LoVo (cell line): ENCODE measurements at places on chromosomes 16 and 17.

GRCh38 chr17:39591958-39592954 is 15.5 kb downstream of the NEUROD2 start:
- DNase-seq: peak; percentile 59

- DNase-seq: no peak
Measured at GRCh38 chr17:80979547-80980378, 11.9 kb upstream of the CHMP6 start.

DNA sequence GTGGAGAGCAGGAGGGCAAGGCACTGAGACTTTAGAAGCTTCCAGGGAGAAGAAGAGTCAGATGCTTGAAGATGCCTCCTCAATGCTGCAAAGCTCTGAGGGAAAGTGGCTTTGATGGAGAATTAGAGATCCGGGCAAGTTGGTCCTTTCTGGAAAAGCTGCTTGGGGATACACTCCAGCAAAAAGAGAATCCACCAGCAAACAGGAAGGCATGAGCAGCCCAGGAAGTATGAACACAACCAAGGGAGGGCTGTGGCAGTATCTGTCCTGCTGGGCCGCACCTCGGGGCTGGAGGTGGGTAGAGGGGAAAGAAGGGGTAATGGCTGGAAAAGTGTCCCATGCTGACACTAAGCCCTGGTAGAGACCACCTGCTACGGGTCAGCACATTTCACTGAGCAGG is 5.3 kb downstream of the LMF1 start:
- DNase-seq: no peak

DNA sequence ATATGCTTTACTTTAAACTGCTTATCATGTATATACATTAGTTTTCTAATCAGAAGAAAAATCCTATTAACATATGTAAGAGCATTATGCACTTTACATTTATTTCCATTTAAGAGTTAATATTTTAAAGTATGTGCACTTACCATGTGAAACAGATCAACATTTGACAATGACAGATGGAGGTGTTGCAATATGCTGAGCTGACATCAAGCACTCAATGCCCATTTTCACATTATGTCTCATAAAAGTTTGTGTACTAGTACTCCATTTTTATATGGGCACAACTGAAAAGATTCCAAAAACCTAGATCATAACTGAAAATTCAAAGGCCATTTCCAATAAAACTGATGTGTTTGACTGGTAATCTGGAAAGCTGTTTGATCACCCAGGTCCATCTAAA is 420.9 kb upstream of the SOX9 start:
- DNase-seq: no peak

DNA sequence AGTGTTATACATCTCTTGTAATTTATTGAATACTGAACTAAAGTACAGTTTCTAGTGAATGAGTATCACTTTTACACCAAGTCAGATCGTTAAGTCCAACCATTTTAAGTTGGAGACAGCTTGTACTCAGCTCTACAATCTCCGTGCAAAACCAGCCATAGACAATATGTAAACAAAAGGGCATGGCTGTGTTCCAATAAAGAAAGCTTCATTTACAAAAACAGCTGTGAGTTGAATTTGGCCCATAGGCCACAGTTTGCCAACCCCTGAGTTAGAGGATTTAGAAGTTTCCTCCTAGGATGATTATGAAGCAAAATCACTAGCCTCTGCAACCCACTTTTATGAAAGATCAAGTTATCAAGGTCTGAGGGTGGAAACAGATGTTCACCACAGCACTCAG is 105.7 kb upstream of the RCVRN start:
- no peak for DNase-seq

GRCh38 chr17:10683853-10684252 is 13.5 kb downstream of the SCO1 start:
- DNase-seq: no peak

- no peak for DNase-seq
Measured at GRCh38 chr17:73600103-73600871, 44.0 kb downstream of the SDK2 start.

DNA sequence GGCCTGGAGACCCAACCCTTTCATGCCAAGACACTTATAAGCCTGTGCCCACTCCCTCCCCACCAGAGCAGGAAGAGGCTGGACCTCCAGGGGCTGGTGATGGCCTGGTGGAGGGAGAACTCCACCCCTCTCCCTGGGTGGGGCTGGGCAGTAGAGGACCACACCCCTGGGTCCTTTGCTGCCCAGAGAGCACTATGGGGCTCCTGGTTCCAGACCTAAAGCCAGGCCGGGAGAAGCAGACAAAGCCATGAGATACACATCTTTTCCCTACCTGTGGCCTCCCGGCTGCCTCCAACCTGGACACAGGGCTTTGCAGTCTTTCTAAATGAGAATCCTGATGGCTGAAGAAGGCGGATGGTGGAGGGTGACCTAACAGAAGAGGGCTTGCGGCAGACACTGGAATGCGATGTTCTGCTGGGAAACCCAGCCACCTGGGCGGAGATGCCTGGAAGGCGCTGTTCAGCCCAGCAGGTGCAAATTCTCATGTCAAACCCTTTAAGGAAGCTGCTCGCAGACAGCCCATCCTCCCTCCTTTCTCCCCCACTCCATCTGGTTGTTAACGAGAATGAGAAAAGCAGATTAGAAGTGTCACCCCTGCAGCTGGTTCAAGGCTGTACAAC is 43.9 kb upstream of the KIFC3 start:
- no peak for DNase-seq

GRCh38 chr16:89918453-89919347 is at the start of gene MC1R:
Gene MC1R, plus strand, starts transcription at chr16:89918862. Its CDS starts 397 bp downstream, at chr16:89919259.
- no peak for DNase-seq

DNA sequence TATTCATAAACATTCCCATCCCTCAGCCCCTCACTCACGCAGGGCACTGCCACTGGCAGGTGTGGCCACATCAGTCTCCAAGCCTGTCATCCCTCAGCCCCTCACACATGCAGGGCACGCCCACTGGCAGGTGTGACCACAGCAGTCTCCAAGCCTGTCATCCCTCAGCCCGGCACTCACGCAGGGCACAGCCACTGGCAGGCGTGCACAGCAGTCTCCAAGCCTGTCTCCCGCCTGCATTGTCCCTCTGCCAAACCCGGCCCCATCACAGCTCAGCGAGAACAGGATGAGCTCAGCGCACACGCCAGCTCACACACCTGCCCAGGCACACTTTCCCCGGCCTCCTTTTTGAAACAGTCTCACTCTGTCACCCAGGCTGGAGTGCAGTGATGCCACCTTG is 11.4 kb upstream of the KREMEN2 start:
- no peak for DNase-seq

- DNase-seq: no peak
Measured at GRCh38 chr16:62036101-62036801, at the start of gene CDH8. Gene CDH8, minus strand, starts transcription at chr16:62036438. Its CDS starts 15,035 bp downstream, at chr16:62021403.

DNA sequence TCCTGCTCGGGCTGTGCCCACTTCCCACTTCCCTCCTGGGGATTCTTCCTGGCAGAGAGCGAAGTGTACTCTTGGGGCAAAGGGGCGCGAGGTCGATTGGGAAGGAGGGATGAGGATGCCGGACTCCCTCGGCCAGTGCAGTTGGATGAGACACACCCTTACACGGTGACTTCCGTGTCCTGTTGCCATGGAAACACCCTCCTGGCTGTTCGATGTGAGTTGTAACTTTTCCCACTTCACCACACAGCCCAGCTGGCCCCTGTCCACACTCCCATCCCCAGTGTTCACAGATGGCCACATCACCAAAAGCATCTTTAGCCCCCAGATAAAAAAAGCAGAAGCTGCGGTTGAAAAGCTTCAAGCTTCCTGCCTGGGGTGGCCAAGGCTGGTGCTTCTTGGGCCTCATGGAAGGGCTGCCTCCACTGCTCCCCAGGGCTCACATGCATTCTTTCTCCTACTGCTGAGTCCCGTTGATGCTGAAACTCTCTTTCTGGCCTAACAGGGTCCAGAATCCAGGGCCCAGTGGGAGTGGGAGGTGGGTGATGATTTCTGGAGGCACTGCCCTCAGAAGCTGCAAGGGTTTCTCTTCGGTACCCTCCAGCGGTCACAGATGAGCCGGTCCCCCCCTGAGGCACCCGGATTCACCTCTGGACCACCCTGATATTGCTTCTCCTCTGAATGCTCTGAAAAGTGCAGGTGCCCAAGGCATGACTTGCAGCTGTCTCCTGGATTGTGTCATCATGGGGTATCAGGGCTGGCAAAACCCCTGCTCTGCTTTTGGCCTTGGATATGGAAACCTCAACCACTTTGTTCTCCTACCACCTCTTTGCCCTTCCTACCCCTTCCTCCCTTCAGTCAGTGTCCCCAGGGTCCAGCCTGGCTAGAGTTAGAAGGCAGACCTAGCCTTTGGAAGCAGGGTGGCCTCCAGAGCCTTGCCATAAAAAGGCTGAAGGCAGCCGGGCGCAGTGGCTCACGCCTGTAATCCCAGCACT is 2.2 kb upstream of the TRAF4 start:
- DNase-seq: no peak

DNA sequence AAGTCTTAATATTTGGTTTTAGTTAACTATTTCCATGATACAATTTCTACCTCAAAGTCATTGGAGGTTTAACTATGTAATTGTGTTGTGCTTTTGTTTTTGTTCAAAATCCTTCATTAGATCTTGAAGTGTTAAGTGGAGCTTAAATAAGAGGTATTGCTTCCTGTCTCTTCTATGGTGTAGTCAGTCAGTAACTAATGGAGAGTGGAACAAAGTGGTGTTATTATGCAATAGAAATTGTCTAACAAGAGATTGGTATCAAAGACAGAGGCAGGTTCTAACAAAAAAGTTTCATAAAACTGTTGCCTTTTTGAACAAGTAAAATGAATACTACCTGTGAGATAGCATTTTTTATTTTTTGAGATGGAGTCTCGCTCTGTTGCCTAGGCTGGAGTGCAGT is 45.2 kb downstream of the GRB7 start:
- no peak for DNase-seq

DNA sequence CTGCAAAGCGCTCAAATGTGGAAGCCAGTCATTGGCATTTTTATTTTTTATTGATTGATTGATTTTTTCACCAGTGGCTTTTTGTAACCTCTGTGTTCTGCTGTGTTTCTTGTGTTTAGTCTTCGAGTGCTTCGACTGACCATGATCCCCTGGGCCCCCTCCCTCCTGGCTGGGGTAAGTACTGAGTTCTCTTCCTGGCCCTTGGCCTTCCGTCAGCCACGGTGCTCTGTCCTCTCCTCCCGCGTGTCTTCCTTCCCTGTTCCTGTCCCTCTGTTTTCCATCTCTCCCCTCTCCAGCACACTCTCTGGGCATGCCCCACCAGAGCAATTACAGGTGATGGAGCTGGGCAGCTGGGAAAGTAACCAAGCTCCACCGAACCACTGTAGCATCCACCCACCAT is 25.8 kb upstream of the CLEC18A start:
- DNase-seq: no peak

GRCh38 chr16:63363738-63364137 is 1327.5 kb upstream of the CDH8 start:
- DNase-seq: peak; percentile 1
